Right forelimb (tissue), 1 donor: ENCODE measurements at places on chromosomes 2 and 18.

GRCh38 chr18:27803957-27804356 is 373.0 kb downstream of the CDH2 start:
- DNase-seq = no peak

GRCh38 chr2:238875471-238876231 is 27.8 kb downstream of the TWIST2 start:
- no peak for DNase-seq

- no peak for DNase-seq
Observed at GRCh38 chr2:127651381-127651809, 5.4 kb downstream of the GPR17 start.

DNA sequence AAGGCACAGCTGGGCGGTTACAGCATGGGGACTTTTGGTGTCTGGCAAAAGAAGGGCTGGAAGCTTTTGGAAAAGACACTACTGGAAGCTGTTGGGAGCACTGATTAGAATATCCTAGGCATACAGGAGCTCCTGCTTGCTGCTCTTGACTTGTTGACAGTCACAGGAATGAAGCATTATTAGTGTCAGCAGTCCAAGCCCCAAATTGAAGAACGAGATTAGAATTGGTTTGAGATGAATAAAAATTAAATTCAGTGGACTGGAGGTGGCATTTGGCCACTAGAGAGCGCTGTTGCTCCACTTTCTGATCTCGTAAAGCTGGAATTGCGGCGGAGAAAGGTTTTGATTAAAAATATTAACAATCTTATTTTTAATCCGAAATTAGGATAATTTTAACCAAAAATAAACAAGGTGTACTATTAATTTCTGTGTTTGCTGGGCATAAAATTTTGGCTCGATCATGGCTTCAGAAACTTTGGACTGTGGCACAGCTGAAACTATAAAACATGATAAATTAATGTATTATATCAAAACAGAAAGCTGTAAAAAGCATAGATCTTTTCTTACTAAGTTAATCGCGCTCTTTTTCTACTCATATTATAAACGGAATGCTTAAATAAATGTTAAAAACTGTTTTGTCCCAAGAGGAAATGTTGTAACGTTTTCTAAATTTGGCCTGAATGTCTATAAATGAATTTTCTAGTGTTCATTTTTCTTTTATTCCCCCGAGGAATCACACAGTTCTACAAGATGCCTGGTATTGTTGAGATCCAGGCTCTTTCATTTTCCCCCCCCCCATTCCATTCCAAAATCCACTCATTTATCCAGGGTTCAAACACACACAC is 2.4 kb upstream of the HOXD8 start:
- DNase-seq = peak; percentile 84

DNA sequence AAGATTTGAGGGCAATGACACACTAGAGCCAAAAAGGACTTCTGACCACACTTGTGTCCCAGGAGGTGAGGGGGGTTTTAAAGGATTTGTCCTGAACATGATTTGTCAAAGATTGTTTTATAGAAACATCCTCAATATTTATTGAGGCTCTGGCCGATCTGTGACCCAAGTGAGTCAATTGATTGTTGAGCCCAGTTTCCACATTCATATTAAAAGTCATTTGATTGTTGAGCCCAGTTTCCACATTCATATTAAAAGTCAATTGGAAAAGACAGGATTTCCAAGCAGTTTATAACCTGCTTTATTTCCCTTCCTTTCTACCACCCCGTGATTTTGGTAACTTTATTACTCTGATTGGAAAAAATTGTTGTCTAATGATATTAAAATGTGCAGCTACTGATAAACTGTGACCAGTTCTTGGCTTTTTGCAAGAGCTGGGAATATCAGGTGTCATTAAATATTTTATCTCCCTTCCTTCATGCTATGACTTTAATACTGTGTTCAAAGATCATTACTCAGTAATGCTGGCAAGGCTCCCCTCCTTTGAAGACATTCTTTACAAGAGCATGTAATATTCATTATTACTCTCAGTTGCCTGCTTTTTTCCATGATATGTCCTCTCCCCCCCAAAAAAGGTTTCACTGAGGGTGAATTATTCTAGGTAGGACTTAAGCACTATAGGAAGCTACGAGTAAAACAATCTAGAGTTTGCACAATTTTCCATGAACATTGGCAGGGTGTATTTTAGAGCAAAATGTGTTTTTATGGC is 75.3 kb downstream of the HRH4 start:
- no peak for DNase-seq

DNA sequence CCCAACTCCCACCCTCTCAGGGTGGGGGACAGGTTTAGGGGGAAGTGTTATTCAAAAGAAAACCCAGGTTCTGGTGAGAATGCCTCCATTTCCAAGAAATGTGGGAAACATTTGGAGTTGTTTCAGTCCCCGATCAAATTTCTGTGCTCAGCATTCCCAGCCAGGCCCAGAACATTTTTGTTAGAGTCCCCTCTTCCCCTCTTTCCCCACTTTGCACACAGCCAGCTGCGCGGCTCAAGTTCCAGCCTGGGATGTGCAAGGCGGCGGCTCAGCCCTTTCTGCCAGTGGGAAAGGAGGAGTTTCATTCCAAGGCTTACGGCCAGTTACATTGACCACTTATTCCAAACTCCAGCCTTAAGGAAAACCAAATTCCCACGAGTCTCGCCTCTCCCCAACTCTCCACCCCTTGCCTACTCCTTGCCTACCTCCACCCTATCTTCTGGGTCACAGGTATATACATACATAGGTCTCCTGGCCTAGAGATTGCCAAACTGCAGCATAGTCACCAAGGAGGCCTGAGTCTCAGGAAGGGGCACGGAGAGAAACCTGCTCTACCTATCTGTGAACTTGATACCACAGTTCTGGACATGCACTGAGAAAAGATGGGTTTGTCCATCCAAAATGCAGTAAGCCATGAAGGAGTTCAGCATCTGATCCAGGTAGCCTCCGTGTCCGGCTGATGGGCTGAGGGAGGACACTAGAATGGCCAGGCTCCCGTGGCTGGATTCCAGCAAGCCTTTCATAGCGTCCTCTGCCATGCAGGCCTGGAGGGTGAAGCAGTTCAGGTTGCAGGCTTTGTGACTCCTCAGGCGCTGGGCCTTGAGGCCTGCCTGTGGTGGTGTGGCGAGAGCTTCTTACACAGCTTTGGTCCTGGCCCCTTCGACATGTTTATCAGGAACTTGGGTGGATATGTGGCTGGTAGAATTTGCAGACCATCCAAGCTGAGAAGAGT is 154.5 kb downstream of the ZFP36L2 start:
- peak; percentile 80 for DNase-seq

DNA sequence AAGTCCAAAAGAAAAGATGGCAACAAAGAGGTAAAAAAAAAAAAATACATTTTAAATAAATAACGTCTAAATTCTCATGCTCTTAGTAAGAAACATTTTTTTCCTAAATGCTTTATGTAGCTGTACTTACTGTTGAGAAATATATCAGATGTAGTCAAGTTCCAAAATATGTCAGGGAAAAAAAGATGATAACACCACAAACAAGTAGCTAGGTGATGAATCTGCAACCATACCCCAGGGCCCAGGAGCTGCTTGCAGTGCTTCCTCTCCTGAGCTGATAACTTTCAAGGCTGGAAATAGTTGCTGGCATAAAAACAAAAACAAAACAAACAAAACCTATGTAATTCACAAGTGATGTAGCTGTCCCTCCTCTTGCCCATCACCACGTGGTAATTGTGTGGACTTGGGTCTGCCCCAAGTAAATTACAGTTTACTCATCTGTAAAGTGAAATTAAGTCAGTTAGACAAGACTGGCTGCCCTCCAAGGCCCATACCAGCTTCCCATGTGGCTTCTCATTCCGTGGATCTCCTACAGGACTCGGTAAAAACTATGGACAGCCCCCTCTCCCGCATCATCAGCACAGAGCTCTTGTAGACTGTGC is 82.6 kb downstream of the SP100 start:
- no peak for DNase-seq

DNA sequence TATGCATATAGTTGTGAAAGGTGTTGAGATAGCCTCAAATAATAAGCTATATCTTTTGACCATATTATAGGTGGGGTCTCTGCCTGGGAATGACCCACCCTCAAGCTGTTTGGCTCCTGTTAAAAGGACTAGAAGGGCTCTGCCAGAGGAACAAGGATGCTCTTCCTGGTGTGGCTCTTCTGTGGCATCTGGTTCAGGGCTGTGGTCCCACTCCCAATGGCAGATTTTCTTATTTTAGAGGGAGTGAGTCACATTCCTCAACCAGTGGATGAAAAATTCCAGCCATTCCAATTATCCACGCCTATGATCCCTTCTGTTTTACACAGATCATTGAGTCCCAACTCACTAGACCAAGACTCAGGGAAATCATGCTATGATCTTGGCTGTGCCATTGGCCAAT is 119.9 kb downstream of the PARD3B start:
- DNase-seq = no peak

GRCh38 chr2:44801841-44802776 is 139.4 kb upstream of the SIX3 start:
- no peak for DNase-seq
